ENCODE measurements at places on chromosomes 1 and 21.

DNA sequence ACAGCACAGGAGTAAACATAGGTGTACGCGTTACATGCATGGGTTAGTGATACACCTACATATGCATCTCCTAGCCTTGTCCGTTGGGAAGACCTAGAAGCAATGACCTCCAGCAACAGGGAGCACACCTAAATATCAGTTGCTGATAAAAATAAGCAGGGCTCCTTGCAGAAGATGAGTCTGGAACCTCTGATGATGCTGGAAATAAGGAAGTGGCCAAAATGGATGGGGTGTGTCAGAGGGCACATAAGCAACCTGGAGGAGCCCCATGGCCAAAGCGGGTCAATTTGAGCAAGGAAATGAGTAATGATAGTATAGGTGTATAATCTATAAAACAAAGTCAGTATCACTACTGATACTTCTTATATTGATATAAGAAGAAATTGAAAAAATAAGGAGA is 13.7 kb downstream of the ADARB1 start:
- DNase-seq, result no peak

GRCh38 chr1:24972221-24972914 is 42.3 kb upstream of the RUNX3 start:
- no peak for DNase-seq

DNA sequence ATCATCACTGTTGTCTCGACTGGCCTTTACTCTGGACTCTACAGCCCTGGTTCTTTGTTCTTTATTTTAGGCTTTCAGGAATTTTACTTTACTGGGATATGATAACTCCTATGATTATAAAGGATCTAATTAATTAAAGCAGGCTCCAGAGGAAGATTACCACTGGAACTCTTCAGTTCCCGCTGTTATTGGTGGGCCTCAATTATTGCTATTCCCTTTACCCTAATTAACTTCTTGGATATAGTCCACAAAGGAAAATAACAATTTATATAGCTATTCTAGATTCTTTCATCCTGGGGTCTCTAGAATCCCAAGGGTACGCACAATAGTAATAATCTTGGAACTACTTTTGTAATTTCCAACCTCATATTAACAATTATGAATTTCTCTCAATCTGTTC is 8.5 kb upstream of the OVAAL start:
- DNase-seq, result no peak

DNA sequence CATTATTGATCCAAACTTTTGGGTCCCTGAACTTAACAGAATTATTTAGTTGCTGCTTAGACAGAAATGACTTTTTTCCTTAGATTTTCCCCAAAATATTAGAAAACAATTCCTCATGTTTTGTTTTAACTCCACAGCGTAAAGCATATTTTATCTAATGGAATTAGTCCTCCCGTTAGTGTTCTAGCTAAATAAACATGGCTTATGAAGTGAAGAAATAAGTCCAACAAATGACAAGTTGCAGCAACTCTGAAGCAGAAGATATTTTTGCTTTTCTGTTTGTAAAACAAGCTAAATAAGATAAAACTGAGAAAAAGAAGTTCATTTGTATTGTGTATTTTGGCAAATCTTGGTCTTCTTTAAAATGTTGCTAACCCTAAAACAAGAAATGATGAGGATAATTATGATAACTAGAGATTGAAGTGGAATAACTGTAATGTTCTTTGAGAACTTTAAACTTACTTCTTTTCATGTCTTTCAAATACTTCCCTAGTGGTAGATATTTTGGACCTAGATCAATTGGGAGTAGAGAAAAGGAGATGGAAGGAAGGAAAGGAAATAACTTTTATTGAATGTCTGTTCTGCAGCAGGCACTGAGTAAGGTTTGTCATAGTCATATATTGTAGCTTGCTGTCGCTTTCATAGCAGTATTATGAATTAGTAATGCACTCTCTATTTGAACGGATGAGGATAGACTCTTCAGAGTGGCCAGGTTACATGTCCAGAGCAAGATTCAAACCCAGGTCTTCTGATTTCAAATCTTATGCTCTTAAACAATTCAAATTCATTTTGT is 12.5 kb downstream of the NFIA start:
- no peak for DNase-seq

DNA sequence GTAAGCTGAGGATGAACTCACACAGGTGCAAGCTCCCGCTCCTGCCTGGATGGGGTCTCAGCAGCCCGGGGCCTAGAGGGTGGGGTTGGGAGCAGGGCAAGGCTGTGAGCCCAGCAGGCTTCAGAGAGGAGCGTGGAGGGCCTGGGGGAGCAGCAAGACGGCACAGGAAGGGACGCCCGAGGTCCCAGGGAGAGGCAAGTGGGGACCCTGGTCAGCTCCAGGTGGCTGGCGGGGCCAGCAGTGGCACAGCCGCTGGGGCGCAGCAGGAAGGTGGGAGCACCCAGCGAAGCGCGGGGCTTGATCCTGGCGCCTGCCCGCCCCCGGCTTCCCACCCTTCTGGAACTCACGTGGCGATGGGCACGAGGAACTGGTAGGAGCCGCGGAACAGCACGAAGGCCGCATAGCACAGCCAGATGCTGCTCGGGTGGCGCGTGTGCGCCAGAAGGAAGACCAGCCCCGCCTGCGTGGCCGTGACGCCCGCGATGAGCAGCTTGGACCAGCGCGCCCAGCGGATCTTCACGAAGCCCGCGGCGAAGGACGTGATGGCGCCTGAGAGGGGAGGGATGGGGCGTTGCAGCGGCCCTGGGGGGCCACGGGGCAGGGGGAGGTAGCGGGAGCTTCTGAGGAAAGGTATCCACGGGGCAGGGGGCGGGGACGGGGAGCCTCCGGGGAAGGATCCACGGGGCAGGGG is 11.7 kb downstream of the SLC19A1 start:
- no peak for DNase-seq

DNA sequence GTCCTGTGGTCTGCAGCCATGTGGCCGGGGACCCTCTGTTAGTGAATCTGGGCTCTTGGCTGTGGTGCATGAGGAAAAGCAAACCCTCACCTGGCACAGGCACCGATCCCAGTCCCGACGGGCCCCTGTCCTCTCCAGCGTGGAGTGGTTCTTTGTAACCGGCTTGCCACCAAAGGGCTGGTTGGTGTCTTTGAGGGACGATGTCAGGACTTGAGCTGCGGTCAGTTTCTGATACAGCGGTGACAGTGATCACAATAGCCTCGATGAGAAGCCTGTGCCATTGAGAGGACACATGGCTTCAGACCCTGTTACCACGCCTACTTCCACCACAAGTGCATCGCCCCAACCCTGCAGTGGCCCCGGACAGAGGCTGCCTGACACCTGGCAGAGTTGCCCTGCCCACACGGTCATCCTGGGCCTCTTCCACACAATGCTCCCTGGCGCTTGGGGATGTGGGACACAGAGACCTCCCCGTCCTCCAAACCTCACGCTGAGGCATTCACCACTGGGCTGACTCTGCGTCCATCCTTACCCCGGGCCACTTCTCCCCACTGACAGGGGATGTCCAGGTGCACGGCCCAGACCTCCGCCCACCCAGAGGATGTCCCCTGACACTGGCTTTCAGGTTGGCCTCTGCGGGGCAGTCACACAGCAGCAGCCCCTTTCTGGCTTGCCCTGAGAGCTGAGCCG is 18.8 kb upstream of the ACTRT2 start:
- DNase-seq, result no peak

DNA sequence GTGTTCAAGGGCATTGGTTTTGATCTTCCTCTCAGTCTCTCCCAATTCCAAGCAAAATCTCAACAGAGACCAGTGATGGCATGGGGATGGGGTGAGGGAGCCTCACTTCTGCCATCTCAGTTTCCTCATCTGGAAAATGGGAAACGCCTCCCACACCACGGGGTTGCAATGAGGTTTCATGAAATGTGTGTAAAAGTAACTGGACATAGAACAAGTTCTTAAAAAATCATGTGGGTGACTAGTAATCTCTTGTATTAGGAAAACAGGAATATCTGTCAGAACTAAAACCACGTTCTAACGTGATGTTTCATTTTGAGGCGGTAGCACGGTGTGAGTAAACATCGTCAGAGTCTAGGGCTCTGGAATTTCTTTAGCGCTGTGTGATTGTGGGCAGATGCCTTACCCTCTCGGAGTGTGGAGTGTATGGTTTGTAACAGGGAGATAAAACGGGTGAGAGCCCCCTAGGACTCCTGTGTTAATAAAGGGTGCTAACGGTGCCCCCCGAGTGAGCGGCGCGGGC is 55.5 kb upstream of the DNAJC6 start:
- no peak for DNase-seq

GRCh38 chr1:233410906-233411305 is 83.4 kb downstream of the MAP3K21 start:
- no peak for DNase-seq

DNA sequence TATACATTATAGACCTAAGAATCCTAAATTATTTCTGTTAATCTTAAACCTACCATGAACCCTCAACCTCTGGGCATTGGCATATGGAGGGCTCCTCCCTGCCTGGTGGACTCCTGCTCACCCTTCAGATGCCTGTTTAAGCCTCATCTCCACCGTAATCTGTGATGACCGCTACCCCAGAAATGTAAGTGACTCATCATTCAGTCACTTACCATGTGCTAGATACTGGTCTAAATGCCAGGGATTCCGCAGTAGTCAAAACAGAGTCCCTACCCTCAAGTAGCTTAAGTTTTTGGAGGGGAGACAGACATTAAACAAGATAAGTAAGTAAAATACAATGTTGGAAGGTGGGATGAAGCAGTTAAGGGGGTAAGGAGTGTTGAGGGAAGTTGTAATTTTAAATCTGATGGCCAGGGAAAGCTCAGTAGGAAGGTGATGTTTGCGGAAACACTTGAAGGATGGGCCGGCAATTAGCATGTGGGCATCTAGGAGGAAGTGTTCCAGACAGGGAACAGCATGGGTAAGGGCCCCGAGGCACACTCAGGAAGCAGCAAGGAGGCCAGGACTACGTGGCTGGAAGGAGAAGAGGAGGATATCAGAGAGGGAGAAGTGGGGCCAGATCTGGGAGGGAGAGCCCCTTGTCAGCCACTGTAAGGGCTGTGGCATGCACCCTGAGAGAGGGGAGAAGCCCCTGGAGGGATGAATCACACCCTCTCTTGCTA is 141.7 kb upstream of the HOOK1 start:
- DNase-seq, result no peak

DNA sequence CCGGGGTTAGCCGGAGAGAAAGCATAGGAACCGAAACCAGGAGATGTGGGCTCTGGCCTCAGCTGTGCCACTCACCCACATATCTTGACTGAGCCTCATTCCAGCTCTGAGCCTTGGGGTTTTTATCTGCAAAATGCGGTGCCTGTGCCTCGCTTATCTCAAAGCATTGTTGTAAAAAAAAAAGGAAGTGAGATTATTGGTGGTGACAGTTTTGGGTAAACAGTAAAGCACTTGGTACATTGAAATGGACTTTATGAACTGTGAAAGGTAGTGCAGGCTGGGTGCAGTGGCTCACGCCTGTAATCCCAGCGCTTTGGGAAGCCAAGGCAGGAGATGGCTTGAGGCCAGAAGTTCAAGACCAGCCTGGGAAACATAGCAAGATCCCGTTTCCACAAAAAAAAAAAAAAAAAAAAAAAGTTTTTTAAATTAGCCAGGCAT is 3.8 kb downstream of the PTAFR start:
- no peak for DNase-seq
